ENCODE measurements at places on chromosomes 3 and 15.

DNA sequence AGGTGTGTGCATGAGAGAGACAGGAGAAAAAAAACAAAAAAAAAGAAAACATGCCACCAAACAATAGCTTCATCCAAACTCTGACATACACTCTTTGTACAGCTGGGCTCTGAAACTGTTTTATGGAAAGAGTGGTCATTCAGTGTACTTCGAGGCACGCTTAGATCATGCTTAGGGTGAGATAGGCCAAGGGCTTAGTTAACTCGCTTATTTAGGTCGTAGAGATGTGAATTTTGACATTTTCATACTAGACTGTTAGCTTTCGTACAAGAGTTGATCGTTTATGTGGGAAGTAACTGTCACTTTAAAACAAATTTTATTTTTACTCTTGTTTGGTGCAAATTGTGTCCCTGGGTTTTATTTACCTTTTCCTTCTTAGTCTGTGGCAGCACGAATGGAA lies 166.4 kb downstream of the GHSR start:
- no peak for DNase-seq

GRCh38 chr3:42229942-42230688 lies 35.9 kb downstream of the CCK start:
- DNase-seq: no peak

DNA sequence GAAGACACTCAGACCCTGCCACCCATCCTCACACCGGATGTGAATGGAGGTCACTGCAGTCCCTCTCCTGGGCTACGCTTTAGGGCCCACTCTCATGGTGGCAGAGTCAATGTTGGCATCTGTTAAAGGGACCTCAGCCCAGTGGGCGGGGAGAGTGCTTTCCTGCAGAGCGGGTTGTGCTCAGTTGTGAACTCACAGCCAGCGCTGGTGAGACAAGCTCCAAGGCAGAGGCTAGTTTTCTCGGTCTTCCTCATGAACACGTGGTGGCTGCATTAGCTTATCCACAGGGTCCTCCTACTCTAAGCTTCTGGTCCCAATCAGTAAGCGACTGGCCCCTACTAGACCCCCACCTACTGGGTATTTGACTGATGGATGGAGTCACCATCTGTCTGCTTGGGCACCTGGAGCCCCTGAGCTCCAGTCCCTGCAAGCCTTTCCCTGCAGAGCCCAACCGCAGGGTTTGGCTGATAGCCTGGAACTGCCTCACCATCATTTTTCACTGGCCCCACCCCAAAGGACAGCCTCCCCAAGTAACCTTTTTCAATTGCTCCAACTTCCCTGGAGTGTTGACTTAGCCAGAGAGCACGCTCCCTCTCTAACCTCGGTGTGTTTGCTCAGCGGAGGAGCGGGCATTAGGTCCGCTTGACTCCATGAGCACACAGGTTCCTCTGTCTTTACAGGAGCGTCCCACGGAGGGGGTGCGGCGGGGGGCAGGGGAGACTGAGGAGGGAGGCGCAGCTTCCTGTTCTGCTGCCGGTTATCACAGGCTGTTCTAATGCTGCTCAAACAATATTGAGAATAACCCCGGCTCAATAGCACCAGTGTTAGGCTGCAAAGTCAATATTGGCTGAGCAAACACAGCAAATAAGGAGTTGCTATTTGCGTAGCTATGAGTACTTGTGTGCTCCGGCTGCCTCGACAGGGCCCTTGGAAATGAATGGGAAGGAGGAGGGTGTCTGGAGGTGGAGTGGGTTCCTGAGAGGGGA lies 141.7 kb downstream of the RPLP1 start:
- DNase-seq: no peak

- peak; percentile 41 for DNase-seq
These were observed 4.2 kb downstream of the FURIN start for GRCh38 chr15:90872486-90873184.

DNA sequence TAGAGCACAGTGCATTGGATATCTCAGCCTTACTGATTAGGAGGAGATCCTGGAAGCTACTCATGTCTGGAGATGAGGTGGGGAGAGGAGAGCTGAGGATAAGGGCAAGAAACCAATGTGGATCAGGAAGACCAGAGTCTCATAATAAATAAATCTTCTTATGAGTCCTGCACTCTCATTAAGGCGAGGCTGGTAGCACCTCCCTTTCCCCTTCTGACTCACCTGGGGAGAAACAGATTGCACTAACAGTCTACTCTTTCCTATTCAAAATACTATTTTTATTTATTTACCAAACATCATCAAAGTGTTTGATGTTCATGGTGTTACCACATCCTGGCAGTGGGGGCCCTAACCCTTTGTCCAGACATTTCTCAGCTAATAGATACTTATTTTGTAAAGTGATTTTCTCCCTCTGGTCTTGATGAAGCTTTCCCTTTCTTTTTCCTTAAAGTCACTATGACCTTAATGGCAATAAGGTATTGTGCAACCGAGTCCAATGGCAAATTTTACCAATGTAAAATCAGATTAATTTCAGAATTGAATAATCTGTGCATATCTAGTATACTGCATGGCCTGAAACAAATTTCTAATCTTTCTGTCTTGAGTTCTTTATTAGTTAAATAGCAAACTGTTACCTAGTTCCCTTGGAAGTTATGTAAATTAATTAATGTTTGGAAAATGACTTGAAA lies 81.1 kb downstream of the IQCH start:
- no peak for DNase-seq

DNA sequence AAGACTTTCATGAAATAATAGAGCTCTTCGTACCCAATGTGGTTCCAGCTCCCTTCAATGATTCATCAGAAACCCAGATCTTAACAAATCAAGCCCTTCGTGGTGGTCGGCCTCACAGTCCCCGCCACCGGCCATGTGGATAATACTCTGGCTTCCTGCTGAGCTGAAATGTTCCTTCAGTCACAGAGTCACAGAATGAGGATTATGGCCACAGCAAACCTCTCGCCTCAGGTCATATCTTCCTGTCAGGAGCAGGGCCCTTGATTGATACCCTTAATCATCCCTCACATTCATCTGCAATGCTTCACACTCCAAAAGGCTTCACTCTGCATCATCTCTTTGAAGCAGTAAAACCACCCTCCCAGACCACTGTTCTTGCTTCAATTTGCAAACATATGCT lies 452.6 kb downstream of the OCA2 start:
- no peak for DNase-seq

GRCh38 chr3:52600258-52600657 lies 63.9 kb downstream of the UQCC5 start:
- DNase-seq: no peak
